ENCODE measurements at places on chromosomes 2 and 18.

DNA sequence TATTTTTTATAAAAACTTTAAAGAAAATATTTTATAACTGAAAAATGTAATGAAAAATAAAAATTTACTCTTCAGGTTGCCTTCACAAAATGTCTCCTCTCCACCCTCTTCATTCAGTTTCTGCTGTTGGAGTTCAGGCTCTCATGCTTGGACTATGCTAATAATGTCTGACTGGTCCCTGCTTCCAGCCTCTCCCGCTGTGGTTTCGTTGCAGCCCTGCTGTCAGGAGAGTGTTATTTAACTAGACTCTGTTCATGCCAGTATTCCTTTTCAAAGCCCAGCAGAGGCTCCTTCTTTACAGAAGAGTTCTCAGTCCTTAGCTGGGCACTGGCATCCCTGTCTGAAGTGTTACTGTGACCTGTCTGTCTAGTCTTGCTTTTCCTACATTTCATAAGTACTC is 40.4 kb downstream of the CLIP4 start:
- DNase-seq, result no peak

- no peak for DNase-seq
Measured at GRCh38 chr2:201128933-201129505, 13.1 kb downstream of the CFLAR start.

- DNase-seq, result no peak
Measured at GRCh38 chr2:204268458-204268857, 276.8 kb upstream of the PARD3B start.

DNA sequence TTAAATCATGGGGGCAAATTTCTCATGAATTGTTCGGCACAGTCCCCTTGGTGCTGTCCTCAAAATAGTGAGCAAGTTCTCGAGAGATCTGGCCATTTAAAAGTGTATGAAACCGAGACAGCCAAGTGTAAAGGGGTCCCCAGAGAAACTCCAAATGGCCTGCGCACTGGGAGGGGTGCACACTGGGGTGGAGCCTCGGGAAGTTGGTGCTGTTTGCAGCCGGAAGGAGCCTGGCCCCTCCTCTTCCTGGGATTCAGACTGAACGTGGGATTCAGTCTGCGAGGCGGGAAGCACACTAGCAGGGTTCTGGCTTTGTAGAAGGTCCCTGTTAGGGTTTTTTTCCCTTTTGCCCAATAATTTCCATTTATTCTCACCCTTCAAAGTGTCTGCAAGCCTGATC is 48.8 kb downstream of the RABL2A start:
- DNase-seq, result no peak

- DNase-seq, result no peak
Measured at GRCh38 chr2:200352636-200353035, 46.1 kb downstream of the SPATS2L start.

- no peak for DNase-seq
Measured at GRCh38 chr2:145007960-145008263, 488.0 kb upstream of the ZEB2 start.

GRCh38 chr18:33673689-33674088 is 95.7 kb downstream of the ASXL3 start:
- DNase-seq, result no peak

- no peak for DNase-seq
Measured at GRCh38 chr2:2581331-2582159, 250.5 kb upstream of the MYT1L start.

GRCh38 chr2:197883354-197884032 is 79.1 kb downstream of the PLCL1 start:
- DNase-seq, result no peak
